ENCODE measurements at places on chromosomes 7 and 10.

GRCh38 chr7:141519623-141520022 is 31.6 kb upstream of the AGK start:
- no peak for DNase-seq

- DNase-seq: no peak
These were observed 125.3 kb upstream of the CCDC6 start for GRCh38 chr10:60031664-60032063.

GRCh38 chr7:158443688-158444483 is 143.7 kb downstream of the PTPRN2 start:
- no peak for DNase-seq

DNA sequence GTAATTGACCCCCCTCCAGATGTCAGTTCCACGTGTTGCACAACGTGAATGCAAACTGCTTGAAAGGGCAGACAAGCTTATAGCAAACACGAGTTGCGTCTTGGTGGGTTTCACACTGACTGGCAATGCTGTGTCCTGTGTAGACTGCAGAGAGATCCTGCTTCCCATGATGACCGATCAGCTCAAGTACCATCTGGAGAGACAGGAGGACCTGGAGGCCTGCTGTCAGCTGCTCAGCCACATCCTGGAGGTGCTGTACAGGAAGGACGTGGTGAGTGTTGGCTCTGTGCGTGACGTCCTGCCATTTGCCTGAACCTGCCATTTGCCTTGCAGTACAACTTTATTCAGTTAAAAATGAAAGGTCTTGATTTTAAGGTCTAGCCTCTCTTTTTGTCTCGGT is 71.1 kb downstream of the INSYN2A start:
- no peak for DNase-seq

DNA sequence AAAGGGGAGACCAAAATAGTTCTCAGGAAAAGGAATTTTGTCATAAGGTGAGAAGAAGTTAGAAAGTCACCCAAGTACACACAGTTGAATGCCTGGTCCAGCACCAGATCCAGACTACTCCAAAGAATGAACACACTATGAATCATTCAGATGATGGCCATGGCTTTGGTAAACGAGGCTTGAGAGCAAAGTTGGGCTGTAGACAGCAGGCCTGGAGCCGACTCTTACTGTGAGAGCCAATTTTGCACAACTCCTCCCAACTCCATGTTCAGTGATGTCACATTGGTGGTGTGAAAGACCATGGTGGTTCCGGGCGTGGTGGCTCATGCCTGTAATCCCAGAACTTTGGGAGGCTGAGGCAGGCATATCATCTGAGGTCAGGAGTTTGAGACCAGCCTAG is 131.6 kb downstream of the PKD1L1 start:
- DNase-seq: no peak

GRCh38 chr7:70894799-70895198 is 237.1 kb upstream of the GALNT17 start:
- DNase-seq: no peak

- DNase-seq: no peak
These were observed 64.2 kb downstream of the DIP2C start for GRCh38 chr10:625333-625696.

DNA sequence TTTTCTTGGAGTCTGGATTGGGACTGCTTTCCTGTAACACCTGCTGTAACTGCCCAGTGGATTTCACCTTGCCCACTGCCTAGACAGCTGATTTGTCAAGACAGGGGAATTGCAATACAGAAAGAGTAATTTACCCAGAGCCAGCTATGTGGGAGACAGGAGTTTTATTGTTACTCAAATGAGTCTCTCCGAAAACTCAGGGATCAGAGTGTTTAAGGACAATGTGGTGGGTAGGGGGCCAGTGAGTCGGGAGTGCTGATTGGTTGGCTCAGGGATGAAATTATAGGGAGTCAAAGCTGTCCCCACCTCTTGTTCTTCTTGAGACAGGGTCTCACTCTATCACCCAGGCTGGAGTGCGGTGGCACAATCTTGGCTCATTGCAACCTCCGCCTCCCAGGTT is 25.2 kb upstream of the BNIP3 start:
- no peak for DNase-seq

DNA sequence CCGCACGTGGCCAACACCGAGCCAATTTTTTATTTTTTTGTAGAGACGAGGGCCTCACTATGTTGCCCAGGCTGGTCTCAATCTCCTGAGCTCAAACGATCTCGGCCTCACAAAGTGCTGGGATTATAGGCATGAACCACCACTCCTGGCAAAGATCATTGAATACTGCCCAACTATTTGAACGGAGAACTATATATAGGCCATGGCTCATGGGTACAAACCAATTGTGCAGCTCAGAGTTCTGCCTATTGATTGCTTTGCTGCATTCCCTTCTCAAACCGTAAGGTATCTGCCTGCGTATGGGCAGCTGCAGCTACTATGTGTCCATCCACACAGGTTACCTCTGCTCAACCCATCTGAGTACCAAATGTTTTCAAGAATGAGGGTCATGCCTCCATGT is 9.7 kb upstream of the SLC25A16 start:
- no peak for DNase-seq

GRCh38 chr7:23971031-23971430 is 261.0 kb downstream of the STK31 start:
- no peak for DNase-seq

GRCh38 chr7:47384755-47385535 is 197.0 kb downstream of the TNS3 start:
- DNase-seq: no peak

GRCh38 chr7:122040147-122040546 is 103.9 kb downstream of the AASS start:
- no peak for DNase-seq

GRCh38 chr10:22437620-22438588 is 92.6 kb downstream of the SPAG6 start:
- no peak for DNase-seq

GRCh38 chr10:7035126-7035761 is 375.6 kb downstream of the SFMBT2 start:
- DNase-seq: peak; percentile 38

GRCh38 chr7:123772652-123773051 is 23.8 kb upstream of the WASL start:
- DNase-seq: no peak

DNA sequence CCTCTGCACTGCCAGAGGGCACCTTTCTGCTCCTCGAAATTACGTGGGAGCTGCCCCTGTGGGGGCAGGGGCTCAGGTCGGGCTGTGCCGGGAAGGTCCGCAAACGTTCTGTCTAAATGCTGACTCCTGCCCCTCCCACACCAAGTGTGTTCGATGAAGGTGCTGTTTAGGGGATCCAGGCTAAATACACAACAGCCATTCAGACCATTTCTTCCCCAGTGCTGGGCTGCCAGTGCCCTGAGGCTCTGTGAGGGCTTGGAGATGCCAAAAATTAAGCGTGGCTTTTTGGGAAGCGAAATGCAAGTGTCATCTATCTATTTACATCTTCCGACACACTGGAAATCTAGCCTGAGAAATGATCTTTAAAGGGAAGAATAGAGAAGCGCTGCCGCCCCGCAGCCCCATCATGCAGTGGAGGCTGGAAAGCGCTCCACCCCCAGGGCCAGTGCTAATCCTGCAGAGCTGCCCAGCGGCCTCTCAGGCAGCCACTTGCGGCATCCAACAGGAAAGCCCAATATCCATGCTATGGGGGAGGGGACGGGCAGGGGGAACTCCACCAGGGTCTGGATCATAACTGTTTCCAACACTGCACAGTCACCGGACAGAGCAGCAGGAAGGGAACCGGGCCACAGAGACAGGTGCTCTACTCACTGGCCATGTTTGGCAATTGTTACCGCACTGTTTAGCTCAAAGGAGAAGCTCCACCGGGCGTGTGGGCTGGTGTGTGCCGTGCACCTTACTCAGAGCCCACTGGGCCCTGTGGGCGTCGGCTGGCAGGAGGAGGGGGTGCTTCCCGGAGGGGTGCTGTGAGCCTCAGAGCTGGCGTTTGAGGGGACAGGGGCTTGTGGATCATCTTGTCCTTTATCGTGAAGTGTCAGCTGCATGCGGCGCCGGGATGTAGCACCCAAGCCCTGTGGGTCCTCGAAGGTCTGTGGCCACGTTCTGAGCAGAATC is 205.5 kb downstream of the DNAJB6 start:
- peak; percentile 12 for DNase-seq

GRCh38 chr7:18153183-18153748 is 125.6 kb upstream of the PRPS1L1 start:
- no peak for DNase-seq

GRCh38 chr7:29033584-29033983 is 75.5 kb upstream of the TRIL start:
- no peak for DNase-seq

DNA sequence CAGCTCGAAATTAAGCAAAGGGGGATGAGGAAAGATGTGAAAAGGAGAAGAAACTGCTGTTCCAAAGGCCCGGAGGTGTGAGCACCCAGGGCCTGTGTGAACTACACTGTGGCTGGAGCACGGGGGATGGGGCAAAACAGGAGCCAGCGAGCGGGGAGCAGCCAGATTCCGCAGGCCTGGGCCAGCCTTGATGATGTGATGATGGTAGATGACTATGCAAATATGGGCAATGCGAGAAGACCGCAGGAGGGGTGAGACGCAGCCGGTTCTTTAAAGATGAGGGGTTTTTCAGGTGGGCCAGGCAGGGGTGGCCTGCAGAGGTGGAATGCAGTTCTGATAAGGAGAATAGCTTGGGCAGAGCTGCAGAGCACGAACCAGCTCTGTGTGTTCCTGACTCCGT is 61.5 kb downstream of the LANCL2 start:
- DNase-seq: no peak

DNA sequence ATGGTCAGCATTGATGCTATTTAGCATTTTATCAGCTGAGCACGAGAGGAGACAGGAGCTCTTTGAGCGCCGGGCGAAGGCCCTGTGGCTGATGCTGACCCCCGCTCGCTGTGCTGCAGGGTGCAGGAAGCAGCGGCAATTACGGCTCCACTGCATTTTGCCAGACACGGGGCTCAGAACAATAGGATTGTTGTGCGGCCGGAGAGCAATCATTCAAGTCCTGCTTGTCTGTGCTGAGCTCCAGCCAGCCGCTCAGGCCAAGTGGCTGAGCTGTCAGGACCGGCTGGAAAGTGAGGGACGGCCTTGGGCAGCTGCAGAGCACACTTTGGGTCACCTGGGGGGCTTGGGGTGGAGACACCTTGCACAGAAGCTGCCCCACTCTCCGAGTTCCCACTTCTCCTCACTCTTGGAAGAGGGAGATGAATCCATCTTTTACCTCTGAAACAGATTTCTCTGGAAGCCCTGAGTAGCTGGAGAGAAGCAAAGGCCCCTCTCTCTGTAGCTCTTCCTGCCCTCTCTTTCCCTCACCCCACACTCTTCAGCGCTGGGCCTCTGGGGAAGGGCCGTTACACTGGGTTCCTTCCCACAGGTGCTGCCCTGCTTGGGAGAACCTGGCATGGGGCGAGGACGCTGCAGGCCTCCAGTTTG is 17.3 kb upstream of the ADARB2 start:
- no peak for DNase-seq

DNA sequence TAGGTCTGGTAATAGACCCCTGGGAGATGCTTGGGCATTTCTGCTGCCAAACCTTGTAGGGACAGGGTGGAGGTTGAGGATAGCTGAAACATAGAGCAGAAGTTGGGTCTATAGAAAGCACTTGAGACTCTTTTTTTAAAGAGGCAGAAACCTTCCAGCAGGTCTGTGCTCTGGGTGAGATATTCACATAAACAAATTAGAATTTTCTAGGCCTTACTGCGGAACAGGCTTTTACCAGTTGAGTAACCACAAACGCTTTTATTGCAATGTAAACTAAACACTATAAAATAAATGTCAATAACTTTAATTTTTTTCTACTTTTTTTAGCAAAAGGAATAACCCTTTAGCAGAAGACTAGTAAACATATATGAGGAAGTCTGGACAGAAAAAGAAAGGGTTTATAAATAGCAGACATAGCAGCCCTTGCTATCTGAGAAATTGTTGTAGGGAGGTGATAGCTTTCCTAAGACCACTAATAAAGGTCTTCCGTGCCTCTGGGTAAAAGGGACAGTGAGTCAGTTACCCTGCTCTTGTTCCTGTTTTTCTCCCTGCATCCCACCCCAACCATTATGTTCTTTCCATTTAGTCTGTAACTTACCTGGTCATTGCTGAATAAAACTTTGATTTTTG is 38.7 kb downstream of the CACNB2 start:
- no peak for DNase-seq

DNA sequence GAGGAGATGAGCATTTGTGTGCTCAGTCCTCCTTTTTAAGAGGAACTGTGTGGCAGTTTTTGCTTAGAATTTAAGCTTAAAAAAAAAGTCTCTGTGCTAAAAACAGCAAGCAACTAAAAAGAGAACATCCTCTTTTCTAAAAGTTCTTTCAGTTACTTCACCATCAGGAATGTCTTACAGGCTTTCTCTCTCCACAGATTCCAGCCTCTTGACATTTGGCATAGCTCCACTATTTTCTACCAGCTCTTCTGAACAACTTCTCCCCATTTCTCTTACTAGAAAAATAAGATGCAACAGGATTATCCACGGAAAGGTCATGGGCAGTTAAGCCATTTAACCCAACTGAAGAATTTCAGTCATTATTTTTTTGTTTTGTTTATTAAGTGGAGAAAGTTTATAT is 13.2 kb downstream of the PCLO start:
- no peak for DNase-seq

- DNase-seq: no peak
These were observed 66.2 kb downstream of the COL13A1 start for GRCh38 chr10:69867699-69868558.

- DNase-seq: no peak
These were observed 276.2 kb upstream of the AOAH start for GRCh38 chr7:37000511-37000910.

- no peak for DNase-seq
These were observed 5.6 kb upstream of the MTG1 start for GRCh38 chr10:133388236-133388972.

DNA sequence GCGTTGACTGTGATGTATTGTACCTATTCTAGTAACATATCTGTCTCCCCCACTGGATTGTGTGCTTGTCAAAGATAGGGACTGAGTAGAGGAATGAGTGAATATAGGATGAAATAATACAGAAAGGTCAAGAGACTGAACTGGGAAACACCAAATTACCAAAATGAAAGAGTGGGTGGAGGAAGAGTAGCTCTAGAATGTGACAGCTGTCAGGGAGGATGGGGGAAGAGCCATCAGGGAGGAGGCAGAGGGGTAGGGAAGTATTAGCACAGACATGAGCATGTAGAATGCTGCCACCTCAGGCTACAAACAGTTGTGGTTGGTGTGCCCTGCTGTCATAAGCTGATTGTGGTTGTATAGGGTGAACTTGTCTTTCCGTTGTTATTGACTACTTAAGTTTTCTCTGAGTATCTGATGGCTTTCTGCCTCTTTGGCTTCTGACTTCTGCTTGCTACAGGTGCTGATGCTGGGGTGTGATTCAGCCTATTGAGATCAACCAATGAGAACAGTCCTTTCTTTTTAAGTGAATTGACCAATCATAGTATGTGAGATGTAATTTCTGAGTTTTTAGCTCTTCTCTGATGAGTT is 5.6 kb downstream of the CCSER2 start:
- peak; percentile 63 for DNase-seq

GRCh38 chr7:1090686-1091643 is 3.1 kb downstream of the GPER1 start:
- DNase-seq: no peak

- DNase-seq: no peak
These were observed 94.2 kb downstream of the ANKIB1 start for GRCh38 chr7:92340016-92340415.

All from activated CD8-positive, alpha-beta memory T cell treated with anti-CD3 and anti-CD28 coated beads, Interleukin-2, amount 50 U/mL, for 4 hours (primary cell).